Right cardiac atrium (tissue), 5 donors: ENCODE measurements at places on chromosomes 16 and 17.

DNA sequence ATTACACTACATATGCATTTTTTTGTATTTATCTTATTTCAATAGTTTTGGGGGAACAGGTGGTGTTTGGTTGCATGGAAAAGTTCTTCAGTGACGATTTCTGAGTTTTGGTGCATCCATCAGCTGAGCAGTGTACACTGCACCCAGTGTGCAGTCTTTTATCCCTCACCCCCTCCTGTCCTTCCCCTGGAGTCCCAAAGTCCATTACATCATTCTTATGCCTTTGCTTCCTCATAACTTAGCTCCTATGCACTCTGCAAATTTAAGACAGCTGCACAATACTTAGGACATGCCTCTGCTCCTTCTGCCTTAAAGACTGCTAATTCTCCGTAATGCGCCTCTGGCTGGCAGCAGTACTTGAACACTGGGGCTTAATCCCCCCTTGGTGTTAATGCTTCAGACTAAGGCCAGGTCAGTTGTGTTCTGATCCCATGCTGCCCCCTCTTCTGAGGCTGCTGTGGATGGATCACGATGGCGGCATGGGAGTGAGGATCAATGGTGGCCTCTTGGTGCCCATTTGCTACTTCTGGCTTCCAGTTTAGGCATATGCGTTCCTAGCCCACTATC is 146.2 kb downstream of the PARN start:
- DNase-seq, result no peak

GRCh38 chr16:27445502-27446175 is 43.7 kb downstream of the IL21R start:
- DNase-seq, result peak; percentile 11

- DNase-seq, result no peak
These were observed 1.6 kb downstream of the TMC8 start for GRCh38 chr17:78132084-78132676.

DNA sequence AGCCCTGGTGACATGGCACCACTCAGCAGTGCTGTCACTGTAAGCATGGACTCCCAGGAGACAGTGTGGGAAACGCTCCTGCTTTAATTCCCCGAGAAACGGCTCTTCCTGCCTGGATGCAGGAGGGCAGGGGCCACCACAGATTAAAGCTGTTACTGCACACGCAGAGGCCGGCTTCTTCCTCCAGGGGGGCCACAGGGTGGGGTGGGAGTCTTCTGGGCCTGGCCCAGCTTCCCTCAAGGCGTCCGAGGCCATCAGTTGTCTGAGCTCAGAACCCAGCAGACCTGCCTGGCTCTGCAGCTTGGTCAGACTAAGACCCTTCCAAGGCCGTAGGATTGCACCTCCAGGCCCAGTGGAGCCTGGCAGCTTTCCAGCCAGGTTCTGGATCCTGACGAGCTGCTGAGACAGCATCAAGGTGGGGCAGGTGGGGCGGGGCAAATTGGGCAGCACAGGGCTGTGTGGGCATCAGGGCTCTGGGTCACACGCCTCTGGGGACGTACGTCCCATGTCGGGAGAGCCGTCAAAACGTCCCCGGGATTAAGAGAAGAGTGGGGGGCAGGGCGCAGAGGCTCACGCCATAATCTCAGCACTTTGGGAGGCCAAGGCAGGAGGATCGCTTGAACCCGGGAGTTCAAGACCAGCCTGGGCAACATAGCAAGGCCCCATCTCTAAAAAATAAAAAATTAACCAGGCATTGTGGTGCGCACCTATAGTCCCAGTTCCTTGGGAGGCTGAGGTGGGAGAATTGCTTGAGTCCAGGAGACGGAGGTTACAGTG is 5.0 kb upstream of the CAPN15 start:
- DNase-seq, result peak; percentile 74

DNA sequence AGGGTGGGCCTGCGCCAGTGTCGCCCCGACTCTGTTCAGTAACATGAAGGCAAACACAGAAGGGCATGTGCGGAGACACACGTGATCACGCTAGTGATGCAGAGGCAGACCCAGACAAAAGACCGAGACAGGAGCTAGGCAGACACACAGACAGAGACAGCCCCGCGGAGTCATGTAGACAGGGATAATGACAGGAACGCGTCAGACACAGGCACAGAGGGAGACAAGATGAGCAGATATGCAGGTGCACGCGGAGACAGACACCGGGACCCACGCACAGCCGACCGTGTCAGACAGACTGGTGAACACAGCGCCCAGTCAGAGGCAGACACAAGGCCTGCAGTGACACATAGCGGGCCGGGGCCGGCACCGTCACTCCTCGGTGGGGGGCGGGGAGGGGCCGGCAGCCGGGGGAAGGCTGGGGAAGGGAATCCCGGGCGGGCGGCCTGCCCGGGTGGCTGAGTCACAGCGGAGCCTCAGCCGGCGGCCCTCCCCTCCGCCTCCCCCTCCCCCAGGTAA is 7.4 kb downstream of the KDM6B start:
- peak; percentile 96 for DNase-seq

DNA sequence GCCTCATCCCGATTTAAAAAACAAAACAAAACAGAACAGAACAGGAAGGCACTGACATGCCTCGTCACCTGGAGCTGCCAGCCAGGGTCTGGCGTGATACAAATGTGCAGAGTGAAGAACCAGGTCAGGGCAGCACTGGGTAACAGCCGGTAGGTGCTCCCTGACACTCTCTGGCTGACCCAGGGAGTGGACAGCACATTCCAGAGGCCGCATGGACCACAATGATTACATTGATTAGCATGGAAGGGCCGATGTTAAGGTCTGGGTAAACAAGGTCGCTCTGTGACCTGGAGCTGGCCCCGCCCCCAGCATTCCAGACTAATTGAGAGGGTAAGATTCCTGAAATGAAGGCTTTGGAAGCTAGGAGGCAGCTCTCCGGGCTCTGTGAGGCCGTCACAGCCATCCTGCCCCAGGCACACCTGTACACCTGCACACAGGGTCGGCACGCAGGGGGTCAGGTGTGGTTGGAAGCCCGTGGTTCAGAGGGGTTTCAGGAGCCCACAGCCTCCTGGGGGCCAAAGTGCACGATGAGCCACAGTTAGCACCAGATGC is 21.4 kb downstream of the PIEZO1 start:
- no peak for DNase-seq

- DNase-seq, result peak; percentile 7
These were observed 41.5 kb upstream of the GNG13 start for GRCh38 chr16:842061-842476.

- no peak for DNase-seq
These were observed 220.8 kb upstream of the MON1B start for GRCh38 chr16:76970087-76970744.

DNA sequence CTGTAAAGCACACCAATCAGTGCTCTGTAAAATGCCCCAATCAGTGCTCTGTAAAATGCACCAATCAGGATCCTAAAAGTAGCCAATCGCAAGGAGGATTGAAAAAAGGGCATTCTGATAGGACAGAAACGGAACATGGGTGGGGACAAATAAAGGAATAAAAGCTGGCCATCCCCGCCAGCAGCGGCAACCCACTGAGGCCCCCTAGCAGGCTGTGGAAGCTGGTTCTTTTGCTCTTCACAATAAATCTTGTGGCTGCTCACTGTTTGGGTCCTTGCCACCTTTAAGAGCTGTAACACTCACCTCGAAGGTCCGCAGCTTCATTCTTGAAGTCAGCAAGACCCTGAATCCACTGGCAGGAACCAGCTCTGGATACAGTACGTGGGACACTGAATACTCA is 162.4 kb upstream of the TBX2 start:
- no peak for DNase-seq

- DNase-seq, result no peak
These were observed 2.3 kb upstream of the WNT3 start for GRCh38 chr17:46820592-46821450.

GRCh38 chr16:27531186-27531585 is 18.5 kb downstream of the GTF3C1 start:
- no peak for DNase-seq

DNA sequence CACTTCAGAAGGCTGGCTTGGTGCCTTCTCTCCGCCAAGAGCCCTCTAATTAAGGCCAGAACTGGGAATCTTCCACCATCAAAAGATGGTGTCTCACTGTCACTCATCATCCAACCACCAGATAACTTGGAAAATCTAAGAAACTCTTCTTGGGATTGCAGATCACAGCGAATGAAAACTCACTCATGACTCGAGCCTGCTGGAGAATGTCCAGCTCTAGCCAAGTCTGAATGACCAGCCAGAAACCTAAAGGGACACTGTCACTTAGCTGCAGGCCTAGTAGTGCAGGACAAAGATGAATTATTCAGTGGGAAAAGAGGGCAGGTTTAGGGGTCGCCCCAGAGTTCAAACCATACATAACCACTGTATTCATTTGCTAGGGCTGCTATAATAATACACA is 107.8 kb downstream of the XYLT1 start:
- no peak for DNase-seq

- DNase-seq, result peak; percentile 61
These were observed 1.0 kb downstream of the RSPRY1 start for GRCh38 chr16:57186872-57187854.

- DNase-seq, result no peak
These were observed 12.4 kb upstream of the CTCF start for GRCh38 chr16:67549936-67550335.

GRCh38 chr17:27458524-27458908 is 2.3 kb downstream of the KSR1 start:
- no peak for DNase-seq

DNA sequence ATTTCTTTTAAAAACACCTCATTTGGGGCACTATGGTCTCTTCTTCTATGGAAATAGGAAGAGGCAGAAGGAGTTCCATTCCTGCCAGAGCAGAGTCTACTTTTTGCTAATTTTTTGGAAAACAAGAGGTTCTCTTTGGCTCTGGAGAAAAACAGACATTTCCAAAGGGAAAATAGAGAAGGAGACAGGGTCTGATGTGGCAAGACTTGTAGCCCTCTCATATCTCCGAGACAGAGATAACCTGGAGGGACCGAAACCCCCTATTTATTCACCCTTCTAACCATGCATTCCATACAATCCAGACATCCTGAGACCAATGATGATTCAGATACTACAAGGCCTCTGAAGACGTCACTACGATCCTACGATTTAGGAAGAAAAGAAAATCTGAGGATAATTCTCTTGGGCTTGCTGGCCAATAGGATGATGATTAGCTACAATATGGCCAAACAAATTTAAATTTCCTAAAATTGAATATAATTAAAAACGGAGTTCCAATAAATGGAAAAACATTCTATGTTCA is 70.2 kb downstream of the HIC1 start:
- DNase-seq, result no peak

DNA sequence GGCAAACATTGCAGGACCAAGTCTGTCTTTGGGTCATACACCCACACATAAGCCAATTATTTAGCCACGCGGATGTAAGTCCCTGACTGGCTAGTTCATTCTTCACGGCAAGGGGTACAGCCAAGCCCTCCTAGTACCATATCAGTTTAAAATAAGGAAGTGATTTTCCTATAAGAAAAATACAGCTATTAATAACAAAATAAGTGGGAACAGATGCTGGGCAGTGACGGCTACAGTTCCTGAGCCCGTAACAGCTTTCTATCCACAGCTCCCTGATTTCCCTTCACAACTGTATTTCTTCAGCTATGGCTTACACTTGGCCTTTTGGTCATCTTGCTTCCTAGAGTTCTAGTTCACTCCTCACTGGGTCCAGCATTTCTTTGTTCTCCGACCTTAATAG is 542.4 kb upstream of the C16orf82 start:
- no peak for DNase-seq

GRCh38 chr16:50616883-50617645 is 64.0 kb downstream of the SNX20 start:
- DNase-seq, result no peak

- no peak for DNase-seq
These were observed 637 bp downstream of the RPL23A start for GRCh38 chr17:28720247-28720996.

DNA sequence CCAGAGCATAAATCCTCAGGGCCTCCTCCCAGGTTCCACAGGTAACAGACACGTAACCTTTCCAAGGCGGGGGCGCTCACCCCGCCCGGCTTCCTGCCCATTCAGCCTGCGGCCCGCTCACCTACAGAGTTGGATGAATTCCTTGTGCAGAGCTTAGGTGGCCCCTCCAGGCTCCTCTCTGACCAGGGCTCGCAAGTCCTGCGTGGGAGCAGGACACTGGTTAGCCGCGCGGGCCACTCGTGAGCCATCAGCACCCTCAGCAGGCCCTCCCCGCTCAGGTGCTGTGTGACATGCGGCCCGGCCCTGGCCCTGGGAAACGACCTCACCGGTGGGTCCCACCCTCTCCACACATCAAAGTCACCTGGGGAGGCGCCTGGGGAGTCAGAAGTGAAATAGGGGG is 528 bp downstream of the TERB1 start:
- no peak for DNase-seq

- peak; percentile 87 for DNase-seq
These were observed 213.9 kb downstream of the MRTFB start for GRCh38 chr16:14284930-14285512.

DNA sequence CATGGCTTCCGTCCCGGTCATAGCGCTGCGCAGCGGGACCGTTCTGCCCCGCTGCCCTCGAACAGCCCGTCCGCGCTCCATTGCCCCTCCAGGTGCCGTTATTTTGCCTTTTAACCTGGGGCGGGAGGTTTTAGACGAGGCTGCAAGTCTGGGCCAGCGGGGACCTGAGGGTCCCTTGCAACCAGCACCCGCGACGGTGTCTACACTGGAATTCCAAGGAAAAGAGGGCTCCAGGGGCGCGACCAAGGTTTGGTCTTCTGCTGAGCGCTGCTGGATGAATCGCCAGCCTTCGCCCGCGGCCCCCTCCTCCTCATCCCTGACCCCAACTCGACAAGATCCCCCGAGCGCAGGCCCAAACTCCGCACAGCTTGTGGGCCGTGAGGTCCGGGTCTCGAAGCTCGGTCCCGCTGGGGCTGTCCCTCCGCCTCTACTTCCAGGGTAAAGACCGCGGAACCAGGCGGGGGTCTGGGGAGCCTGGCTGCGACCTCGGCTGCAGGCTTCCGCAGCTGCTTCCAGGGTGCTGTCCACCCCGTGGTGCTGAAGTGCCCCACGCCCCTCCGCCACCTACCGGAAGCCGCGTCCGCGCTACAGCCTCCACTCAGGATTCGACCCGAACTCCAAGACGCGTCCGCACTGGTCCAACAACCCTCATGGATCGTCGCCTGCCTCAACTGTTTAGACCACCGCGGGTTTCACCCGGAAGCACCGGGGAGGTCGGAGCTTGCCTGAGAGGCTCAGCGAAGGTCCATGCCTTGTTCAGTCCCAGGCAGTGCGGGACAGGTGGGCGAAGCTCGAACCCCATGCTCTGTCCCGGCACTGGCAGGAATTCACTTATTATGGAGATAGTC is 10.1 kb upstream of the CA4 start:
- DNase-seq, result peak; percentile 91

- DNase-seq, result no peak
These were observed 22.4 kb downstream of the KANSL1 start for GRCh38 chr17:46170639-46171429.

GRCh38 chr17:30421592-30421991 is 42.9 kb downstream of the CPD start:
- no peak for DNase-seq

- no peak for DNase-seq
These were observed 7.3 kb downstream of the HASPIN start for GRCh38 chr17:3730881-3731429.

- no peak for DNase-seq
These were observed 93.4 kb upstream of the METRNL start for GRCh38 chr17:82985973-82986372.

- no peak for DNase-seq
These were observed 7.9 kb downstream of the UMOD start for GRCh38 chr16:20344611-20345010.
